ENCODE measurements at places on chromosomes 12 and 14.

GRCh38 chr14:63938198-63939005 lies 85.6 kb downstream of the SYNE2 start:
- DNase-seq: no peak

DNA sequence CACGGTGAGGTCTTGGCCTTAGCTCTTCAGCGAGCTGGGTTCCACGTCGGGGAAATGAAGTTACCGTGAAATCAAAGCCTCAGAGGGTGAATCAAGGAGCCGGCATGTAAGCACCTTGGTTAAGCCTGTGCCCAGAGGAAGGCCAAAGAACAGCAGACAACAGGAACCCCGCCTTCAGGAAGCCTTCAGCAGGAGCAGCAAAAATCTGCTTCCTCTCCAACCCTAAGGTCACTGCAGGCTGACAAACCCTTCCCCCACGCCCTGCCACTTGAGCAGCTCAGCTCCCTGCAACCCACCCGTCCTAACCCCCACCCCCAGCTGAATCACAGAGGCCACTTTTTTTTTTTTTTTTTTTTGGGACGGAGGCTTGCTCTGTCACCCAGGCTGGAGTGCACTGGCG lies 72.9 kb upstream of the LTA4H start:
- DNase-seq: peak; percentile 4

DNA sequence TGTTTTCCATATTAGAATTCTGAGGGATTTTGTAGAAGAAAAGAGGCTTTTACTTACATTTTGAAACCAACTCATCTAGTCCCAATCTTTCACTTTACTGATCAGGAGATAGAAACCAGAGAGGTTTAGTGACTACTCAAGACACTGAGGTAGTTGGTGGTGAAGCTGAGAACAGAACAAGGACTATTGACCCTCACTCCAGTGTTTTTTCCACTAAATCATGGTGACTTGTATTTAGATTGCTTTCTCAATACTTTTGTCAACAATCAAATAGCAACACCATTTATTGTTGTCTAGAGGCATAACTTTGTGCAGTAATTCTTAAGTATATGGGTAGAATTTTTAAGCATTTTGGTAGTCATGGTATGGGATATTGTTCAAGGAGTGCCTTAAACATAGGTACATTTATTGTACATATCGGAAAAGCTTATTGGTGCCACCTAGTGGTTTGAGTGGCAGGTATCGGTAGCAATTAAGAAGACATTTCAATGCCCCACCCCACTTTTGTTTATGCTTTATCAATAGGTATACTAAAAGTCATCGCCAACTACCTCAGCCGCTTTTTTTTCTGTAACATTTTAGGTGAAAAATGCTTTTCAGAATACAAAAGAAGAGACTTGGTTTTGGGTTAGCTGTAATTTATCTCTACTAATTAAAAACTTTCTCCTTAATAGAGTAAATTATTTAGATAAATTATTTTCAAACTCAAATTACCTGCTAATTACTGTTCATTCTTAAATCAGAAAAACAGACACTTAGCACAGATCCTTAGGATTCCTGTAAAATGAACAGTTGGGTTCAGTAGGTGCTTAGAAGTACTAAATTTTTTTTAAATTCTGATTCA lies 47.3 kb upstream of the PAWR start:
- DNase-seq: no peak

DNA sequence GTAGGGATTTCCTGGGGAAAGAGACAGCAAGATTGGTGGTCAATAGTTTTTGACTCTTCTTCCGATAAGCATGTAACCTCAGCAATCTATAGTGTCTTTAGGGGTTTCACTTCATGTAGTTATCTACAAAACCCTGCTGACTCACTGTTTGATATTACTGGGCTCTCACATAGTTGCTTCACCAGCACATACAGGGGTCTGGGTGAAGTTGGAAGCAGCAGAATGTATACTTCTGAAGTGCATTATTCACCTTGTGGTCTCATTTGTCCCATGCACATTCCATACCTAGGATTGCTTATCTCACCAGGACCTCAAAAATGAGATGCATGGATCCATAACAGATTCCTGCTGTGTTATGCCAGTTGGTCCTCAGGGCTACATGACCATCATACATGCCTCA lies 280.0 kb downstream of the LRIG3 start:
- DNase-seq: no peak

- DNase-seq: no peak
These were observed 217.9 kb downstream of the AEBP2 start for GRCh38 chr12:19657118-19657731.

- no peak for DNase-seq
These were observed 8.1 kb upstream of the TEX22 start for GRCh38 chr14:105389976-105390848.

- DNase-seq: no peak
These were observed 86.0 kb upstream of the BCL11B start for GRCh38 chr14:99357916-99358390.

DNA sequence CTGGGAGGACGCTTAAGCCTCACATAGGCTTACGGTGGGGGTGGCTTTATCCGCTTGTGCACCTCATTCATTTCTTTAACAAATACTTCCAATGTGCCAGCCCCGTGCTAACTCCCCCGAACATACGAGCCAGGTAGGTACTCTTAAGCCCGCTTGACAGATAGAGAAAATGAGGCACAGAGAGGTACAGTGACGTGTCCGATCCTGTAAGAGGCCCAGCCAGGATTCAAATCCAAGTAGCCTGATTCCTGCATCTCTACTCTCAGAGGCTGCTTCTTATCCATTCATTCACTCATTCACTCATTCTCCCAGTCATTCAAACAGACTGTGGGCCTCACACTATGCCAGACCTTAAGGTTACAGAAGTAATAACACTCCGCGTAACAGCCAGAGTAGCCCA lies 477 bp downstream of the OAS3 start:
- no peak for DNase-seq

- DNase-seq: no peak
These were observed 20.0 kb downstream of the BEST3 start for GRCh38 chr12:69679119-69679518.

DNA sequence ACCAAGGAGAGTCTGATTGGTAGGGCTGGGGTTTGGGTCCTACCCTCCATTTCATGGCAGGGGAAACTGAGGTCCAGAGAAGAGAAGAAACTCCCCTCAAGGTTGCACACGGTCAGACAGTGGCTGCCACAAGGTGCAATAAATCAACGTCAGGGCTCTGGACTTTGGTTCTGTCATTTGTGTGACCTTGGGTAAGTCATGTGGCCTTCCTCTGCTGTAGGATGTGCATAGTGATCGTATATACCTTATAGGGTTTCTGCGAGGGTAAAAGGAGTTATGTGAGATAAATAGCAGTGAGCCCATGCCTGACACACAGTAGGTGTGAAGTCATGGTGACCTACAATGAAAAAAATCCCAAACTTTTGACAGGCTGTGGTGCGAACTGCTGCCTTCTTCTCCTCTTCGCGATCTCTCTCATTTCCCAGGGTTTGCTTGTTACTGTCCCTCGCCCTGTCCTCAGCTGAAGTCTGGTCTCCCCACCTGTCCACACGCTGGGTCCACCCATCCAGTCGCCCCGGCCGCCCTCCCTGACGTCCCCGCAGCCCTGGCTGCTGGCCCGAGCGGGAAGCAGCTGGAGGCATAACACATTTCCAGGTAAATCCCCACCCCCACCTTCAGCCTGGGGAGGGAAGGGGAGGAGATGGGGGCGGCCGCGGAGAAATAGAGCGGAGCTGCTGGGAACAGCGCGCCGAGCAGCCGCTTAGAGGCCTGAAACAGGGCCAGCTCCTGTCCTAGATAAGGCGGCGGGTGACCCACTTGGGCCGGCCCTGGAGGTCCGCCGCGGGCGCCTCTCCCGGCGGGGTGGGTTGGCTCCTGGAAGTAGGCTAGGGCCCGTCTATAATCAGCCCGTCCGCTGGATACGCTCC lies 1.8 kb upstream of the FAM222A start:
- DNase-seq: no peak

DNA sequence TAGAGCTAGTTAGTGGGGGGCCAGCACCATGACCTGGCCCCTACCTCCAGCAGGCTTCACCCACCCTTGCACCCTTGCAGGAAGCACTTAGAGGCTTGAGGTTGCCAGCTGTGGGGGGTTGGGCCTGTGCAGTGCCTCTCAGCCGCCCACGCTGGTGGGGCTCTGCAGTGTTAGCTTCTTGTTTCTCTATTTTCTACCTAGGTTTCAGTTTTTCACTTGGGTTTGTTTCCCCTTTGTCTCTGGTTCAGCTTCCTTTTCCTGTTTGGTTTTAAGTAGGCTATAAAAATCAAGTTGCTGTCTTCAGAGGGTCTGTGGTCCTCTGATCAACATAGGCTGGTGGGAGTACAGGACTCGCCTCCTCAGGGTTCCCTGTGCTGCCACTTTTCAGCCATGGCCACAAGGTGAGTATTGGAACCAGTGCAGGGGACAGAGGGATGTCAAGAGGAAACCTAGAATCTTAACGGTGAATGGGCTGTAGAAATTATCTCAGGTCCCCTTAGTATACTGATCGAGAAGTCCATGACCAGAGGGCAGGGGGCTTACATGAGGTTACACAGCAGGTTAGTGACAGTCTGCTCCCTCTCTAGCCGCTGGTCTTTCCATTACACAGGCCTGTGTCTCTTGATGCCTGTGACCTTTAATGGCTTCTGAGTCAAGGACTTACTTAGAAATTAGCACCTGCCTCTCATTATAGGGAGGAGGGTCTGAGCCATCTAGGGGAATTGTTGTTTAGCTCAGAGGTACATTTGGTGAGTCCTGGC lies at the start of gene EVL:
Gene EVL, plus strand, starts transcription at position 312 of the 761 bp plus-strand sequence. Its CDS starts 79 bp downstream, at position 391.
- DNase-seq: no peak

GRCh38 chr12:88993651-88994050 lies 358.6 kb downstream of the DUSP6 start:
- no peak for DNase-seq

DNA sequence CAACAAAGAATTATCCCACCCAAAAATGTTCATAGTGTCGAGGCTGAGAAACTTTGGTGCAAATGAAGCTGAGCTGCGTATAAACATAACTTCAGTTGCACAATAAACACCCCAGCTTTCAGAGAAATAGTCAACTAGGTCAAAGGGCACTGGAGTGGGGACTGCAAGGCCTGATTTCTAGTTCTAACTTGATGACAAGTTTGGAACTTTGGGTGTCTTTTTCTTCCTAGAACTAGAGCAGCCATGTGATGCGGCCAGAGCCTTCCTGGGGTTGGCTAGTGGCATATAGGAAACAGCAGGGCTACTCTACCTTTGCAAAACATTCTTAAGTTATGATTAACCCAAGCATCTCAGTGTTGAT lies 298.4 kb upstream of the AMIGO2 start:
- no peak for DNase-seq

DNA sequence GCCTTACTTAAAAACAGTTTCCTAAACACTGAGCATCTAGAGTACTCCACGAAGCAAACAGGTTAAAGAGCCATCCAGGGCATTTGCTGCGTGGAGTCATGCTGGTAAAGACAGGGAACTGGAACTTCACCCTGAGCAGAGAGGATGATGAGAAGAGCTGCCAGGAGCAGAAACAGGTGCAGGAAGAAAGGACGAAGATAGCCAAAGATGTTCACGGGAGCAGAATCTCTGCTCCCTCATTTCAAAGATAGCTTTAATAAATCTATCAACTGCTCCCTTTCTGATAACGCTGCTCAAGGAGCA lies 280.8 kb upstream of the FKBP4 start:
- DNase-seq: no peak

- no peak for DNase-seq
These were observed 620 bp downstream of the PGAM5 start for GRCh38 chr12:132711080-132711843.

GRCh38 chr12:112590281-112590680 lies 171.5 kb downstream of the PTPN11 start:
- no peak for DNase-seq

DNA sequence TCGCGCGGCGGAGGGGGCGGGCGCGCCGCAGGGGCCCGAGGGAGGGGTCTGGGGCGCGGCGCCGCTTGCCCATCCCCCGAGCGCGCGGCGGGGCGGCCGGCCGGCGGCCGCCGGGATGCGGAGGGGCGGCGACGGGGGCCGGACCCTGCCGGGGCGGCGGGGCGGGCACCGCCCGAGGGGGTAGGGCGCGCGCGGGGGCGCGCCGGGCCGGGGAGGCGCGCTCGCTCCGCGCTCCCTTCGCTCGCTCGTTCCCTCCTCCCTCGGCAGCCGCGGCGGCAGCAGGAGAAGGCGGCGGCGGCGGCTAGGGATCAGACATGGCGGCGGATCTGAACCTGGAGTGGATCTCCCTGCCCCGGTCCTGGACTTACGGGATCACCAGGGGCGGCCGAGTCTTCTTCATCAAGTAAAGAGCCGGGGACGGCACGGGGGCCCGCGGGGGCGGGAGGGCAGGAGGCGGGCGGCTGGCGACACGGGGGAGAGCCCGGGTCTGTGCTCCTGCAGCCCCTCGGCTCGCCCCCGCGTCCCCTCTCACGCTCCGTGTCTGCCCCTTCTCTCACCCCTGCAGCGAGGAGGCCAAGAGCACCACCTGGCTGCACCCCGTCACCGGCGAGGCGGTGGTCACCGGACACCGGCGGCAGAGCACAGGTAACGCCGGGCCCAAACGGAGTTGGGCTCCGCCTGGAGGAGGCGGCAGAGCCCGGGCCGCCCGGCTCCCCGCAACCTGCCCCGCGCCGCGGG lies at the start of gene PLEKHA5:
Gene PLEKHA5, plus strand, starts transcription at position 248 of the 738 bp plus-strand sequence. Its CDS starts 67 bp downstream, at position 315.
- peak; percentile 67 for DNase-seq

GRCh38 chr12:57603324-57603723 lies 1.3 kb upstream of the DTX3 start:
- no peak for DNase-seq

- no peak for DNase-seq
These were observed 129.1 kb upstream of the PPFIA2 start for GRCh38 chr12:81888106-81888740.

DNA sequence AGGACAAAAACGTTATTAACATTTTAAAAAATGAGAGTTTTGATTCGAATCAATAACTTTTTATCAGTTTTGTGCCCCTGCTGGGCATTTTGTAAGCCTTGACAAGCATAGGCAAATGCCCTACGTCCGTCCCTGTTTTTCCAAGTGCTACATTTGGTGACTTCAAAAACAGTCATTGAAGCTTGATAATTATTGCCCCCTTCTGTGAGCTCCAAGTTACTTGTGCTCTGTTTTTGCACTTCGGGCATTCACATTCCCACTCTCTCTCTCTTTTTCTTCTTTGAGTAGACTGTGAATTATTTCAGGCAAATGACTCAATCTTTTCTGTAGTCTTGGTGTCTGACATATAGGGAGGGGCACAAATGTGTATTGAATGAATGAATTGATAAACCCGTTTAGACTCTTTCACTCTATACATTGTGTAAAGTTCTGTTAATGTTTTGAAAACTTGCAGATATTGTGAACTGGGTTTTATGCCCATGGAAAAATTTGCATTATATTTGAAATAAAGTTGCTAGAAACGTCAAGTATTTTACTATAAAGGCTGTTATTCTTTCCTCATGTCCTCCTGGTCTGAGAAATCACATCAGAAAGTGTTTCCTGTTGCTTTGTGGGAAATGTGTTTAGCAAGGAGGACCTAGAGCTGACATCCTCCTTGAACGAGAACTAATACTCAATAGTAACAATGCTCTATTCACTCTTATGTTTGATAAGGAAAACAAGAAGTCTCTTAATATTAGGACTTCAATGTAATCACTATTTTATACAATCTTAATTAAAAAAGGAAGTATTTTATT lies 1.4 kb downstream of the APAF1 start:
- no peak for DNase-seq

- DNase-seq: no peak
These were observed 25.4 kb upstream of the CPM start for GRCh38 chr12:68958322-68958721.

Measured in head of caudate nucleus (tissue), 42 donors.